Spinal cord (tissue), 10 donors: ENCODE measurements at places on chromosomes 5 and 9.

GRCh38 chr5:118883362-118883761 is 105.0 kb downstream of the DTWD2 start:
- DNase-seq, result no peak

DNA sequence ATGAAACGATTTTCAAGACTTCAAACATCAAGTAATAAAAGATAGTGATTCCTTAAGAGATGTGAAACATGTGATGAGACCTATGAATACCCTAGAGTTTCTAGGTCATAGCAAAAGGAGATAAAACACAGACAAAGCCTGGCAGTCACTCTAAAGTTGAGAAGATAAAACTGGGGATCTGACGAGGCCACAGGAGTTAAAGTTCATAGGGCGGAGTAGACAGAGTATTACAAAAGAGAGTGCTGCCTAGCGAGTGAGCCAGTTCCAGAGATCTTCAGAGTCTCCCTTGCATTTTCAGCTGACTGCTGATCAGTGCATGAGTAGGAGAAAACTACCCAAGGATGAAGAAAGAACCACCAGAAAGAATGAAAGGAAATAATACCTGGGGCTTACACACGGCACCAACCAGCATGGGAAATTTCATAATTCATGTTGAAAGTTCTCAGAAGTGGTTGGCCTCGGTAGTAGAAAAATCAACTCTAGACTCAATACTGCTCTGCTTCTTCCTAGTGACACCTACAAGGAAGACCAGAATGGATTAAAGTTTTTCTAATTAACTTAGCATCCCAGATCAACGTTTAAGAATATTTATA is 30.4 kb downstream of the FBXO4 start:
- no peak for DNase-seq

GRCh38 chr5:1655496-1656270 is 131.9 kb upstream of the LPCAT1 start:
- DNase-seq, result no peak

DNA sequence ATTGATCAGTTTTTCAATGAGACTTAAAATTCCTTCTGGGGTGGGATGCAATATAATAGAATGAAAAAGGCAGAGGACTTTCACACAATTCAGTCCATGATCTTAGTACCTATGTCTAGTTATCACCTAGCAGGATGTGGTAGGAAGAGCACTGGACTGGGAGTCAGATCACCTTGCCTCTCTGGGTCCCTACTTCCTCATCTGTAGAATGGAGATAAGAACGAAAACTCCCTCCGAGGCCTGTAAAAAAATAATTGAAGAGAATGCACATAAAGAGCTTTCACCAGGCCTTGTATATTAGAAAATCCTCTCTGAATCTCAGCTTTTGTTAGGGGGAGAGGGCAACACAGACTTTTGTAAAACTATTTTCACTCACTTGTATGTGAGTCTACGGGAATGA is 681 bp upstream of the TMEFF1 start:
- no peak for DNase-seq

- no peak for DNase-seq
These were observed 3.5 kb upstream of the WDR38 start for GRCh38 chr9:124849801-124850200.

GRCh38 chr5:55160493-55161209 is 680 bp downstream of the GPX8 start:
- no peak for DNase-seq

- no peak for DNase-seq
These were observed 171.3 kb downstream of the ST8SIA4 start for GRCh38 chr5:100731768-100732167.

GRCh38 chr5:36239370-36240293 is 2.1 kb downstream of the NADK2 start:
- no peak for DNase-seq

DNA sequence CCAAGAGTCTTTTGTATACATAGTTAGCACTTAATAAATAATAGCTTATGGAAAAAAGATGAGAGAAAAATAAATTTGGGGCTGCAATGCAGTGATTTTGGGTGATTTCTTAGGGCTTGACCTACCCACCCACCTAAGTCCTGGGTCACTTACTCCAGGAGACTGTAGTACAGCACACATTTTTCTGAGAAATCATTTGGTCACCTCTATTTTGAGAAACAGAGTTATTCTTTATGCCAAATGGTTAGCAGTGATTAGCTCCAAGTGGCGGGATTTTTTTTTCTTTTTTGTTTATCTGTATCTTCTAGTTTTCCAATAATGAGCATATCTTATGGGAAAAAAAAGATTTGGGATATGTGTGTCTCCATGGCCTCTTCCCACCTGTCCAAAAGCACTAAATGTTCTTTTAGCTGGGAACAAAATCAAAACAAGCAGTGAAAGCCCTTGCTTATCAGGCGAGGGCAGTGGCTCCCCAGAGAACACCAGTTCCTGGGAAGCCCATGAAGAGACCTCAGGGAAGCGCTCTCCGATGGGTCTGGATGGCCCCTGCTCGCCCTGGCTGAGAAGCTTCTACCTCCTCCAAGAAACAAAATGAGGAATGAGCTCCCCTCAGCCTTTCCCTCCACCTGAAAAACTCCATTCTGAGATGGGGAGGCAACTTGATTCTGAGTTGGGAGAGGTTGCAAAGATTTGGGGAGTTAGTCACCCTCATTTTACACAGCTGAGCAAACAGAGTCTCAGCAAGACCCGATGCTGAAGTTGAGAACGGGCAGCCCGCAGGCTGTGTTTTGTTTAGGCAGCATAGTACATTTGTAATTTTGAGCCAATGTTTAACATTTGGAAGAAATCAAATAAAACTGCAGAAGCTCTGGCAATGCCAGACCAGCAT is 69.9 kb downstream of the CYFIP2 start:
- DNase-seq, result no peak

DNA sequence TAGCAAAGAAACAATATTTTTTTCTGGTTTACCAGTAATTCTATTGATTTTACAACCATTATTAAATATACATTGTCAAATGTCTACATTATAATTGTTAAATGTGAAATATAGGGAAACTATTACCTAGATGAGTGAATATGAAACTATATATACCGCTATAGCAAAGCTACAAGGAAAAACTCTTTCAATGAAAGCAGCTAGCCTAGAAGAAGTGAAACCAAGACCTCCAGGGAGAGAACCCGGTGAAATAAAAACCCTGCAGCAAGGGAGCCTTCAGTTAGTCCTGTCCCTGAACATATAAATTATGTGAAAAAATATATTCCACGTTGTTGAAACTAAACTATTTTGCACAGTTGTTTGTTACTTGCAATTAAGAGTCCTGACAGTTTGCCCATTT is 913.1 kb downstream of the EFNA5 start:
- no peak for DNase-seq
